Activated T-cell treated with anti-CD3 and anti-CD28 coated beads, Interleukin-2, amount 50 U/mL, for 4 hours (primary cell): ENCODE measurements at places on chromosomes 5 and 9.

GRCh38 chr5:157865781-157866180, 6.8 kb upstream of the CLINT1 start:
- no peak for DNase-seq

DNA sequence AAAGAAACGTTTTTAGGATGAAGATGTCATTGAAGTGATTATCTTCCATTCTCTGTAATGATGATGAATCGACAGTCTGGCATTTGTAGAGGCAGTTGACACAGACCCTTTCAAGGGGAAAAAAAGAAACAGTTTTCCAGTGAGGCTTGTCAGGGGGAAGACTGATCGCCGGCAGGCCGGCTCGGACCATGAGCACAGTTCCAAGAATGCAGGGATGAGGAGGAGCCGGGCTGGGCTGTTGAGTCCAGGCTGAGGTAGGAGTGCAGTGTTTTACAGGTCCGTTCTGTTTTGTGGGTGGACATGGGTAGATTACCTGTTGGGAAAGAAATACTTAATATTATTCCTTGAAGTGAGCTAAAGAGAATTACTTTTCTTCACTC, 194.6 kb downstream of the AOPEP start:
- DNase-seq = no peak

DNA sequence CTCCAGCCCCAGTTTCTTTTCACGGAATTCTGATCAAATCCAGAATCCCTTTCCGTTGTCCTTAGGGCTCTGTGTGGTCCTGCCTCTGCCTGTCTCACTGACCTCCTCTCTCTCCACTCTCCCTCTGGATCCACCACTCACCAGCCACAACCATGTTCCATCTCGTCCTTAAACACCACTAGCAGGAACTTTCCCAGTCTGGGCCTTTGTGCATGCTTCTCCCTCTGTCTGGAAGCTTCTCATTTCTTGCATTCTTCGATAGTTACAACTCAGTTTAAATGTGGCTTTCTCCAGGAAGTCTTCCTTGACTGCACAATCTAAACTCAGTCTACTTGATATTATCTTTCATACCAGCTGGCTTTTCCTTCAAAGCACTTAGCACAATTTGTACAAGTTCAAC, 117.7 kb upstream of the MSX2 start:
- no peak for DNase-seq

DNA sequence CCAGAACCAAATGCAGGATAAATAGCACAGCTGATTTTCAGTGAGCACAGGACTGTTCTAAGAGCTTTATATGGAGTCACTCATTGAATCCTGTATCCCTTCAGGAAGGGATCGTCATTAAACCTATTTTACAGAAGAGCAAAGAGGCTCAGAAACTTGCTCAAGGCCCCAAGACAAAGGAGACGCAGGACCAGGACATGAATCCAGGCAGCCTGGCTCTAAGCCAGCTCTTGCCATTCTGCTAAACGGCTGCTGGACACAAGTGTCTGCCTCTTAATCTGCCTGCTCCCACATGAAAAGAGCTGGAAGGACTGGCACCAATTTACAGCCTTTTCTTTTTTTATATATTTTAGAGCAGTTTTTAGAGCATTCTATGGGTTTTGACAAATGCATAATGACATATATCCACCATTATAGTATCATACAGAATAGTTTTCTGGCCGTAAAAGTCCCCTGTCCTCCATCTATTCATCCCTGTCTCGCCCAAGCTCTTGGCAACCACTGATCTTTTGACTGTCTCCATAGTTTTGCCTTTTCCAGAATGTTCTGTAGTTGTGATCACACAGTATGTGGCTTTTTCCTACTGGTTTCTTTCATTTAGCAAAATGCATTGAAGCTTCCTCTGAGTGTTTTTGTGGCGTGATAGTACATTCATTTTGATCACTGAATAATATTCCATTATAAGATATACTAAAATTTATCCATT, 37.5 kb downstream of the RETREG1 start:
- no peak for DNase-seq

DNA sequence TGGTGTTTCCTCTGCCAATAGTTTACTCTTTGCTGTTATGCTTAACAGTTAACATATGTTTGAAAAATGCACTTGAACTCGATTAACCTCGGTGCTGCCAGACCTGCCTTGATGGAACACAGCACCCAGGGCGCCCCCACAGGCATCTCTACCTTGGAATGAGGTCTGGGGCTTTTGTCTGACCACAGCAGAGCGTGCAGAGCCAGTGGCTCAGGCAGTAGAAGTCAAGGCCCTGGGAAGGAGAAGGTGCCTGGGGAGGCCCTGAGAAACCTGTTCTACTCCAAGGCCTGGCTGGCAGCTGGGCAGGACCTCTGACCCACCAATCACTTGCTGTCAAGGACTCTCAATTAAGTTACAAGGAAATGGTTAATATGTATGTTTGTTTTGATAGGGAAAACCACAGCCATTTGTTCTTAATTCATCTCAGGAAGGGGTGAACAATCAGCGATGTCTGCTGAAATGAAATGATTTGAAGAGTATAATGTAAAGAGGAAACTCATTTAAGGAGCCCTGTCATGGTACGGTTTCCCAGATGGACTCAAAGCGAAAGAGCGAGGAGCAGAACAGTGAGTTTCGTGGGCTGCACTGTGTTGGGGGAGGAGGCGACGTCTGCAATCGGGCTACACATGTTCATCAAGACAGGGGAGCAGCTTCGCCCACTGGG, 21.9 kb downstream of the MACROH2A1 start:
- DNase-seq = no peak
